ENCODE measurements at places on chromosomes 16 and 17.

GRCh38 chr16:29012913-29013553, 28.2 kb downstream of the LAT start:
- DNase-seq: no peak

DNA sequence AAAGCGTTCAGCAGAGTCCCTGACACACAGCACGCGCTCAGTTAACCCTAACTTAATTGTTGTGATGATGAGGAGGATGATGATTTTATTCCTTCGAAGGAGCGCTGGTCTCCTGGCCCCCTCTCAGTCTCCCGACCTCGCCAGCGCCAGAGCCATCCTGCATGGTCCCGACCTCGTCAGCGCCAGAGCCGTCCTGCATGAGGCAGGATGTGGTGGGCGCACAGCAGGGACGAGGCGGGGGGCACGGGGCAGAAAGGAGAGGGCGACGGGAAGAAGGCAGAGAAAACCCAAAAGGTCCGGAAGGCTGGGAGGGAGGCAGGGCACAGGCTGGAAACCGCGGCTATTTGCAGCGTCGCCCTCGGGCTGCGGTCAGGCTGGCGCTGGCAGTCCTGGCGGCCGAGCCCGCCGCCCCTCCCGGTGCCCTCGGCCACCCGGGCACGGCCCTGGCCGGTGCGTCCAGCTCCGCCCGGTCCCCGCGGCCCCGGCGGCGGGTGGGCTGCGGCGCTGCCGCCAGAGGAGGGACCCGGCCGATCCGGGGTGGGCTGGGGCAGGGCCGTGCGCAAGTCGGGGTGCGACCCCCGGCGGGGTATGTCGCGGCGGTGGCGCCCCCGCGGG, 3.0 kb upstream of the TAC4 start:
- DNase-seq: peak; percentile 13

DNA sequence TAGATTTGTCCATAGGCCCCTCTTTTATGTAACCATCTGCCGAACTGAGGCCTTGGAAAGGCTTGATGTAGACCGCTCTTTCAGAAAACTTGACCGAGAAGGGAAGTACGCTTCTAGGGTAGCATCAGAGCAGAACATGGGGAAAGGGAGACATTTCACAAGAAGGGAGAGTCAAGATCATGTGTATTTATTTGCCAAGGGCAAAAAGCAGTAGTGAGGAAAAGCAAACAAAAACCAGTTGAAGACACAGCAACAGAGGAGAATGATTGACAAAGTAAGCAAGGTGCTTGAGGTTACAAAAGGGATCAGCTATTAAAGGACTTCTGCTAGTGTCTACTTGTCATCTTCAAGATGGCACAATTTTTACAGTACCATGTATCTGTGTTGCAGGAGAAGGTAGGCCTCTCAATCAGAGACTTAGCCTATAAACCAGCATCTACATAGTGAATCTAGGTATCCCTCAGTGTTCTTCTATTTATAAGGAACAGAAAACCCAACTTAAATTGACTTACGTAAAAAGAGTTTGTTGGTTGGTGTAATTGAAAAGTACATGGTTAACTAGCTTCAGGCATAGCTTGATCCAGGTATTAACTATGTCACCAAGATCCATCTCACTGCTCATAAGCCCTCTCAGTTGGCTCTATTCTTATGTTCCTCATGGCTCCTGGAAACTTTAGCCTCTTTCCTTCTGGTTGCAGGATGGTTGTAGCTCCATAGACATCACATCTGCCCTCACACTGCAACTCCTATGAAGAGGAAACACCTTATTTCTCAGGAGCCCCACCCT, 288.4 kb downstream of the IRX3 start:
- DNase-seq: no peak

GRCh38 chr16:71895679-71896365, 491 bp downstream of the IST1 start:
- no peak for DNase-seq

GRCh38 chr17:66647391-66647983, 187.4 kb upstream of the CACNG5 start:
- DNase-seq: no peak

GRCh38 chr17:5562661-5563360, 21.5 kb downstream of the NLRP1 start:
- no peak for DNase-seq

- no peak for DNase-seq
Measured at GRCh38 chr17:45380991-45381390, 51.7 kb downstream of the ARHGAP27 start.

DNA sequence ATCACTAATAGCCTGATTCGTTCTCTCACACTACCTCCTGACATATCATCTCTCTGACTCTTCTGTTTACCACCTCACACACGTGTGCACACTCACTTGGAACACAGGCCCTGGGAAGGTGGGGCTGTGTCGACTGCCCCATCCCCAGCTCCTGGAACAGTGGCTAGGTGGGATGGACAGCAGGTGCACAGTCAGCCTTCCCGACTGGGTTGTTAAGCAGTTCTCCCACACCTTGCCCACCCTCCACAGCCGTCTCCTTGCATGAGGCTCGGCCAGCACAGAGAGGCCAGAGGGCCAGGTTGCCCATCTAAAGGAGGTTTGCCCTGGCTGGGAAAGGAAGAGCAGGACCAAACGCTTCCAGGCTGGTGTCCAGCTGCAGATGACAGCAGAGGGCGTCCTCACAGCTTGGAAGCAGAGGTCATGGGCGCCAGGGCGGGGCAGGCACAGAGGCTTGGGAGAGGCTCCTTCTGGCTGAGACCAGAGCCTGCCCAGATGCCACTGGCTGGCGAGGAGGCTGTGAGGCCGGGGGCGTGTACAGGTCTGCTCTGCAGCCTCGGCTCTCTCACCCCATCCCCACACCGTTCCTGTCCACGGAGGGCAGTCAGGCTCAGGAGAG, 92.8 kb downstream of the AMFR start:
- DNase-seq: no peak

DNA sequence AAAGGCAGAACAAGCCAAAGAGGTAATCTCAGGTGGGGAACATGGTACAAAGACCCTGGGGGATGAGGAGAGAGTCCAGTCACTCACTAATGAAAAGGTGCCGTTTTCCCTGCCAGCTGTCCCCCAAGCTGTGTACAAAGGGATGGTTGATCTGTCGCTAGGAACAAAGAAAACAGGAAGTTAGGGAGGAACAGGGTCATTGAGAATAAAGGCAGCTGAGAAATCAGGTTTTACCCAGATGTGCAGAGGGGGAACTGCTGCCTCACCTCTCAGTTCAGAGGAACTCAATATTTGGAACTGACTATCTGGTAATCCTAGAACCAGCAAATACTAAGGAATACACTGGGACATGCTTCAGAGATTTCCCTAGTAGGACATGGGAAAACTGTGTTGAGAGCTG, 1.5 kb downstream of the RSKR start:
- DNase-seq: no peak

GRCh38 chr17:82882715-82883418, 43.0 kb upstream of the ZNF750 start:
- DNase-seq: peak; percentile 47

GRCh38 chr17:67647482-67647881, 70.3 kb upstream of the NOL11 start:
- DNase-seq: no peak

- no peak for DNase-seq
Measured at GRCh38 chr17:57494443-57494842, 238.1 kb downstream of the MSI2 start.

DNA sequence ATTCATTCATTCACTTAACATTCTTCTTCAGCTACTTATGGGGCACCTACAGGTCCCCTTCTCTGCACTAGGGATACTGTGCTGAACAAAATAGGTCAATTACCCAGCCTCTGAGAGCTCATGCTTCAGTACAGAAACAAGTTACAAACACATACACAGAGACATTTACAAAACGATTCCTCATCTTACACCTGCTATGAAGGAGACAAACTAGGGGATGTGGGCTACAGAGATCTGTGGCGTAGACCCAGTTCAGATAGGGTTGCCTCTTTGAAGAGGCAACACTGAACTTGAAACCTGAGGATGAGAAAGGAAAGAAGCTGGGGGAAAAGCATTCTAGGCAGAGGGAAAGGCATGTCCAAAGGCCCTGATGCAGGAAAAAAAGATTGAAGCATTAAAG, 5.2 kb downstream of the IL21R start:
- DNase-seq: no peak

GRCh38 chr17:51275381-51275780, 15.0 kb downstream of the UTP18 start:
- DNase-seq: no peak

DNA sequence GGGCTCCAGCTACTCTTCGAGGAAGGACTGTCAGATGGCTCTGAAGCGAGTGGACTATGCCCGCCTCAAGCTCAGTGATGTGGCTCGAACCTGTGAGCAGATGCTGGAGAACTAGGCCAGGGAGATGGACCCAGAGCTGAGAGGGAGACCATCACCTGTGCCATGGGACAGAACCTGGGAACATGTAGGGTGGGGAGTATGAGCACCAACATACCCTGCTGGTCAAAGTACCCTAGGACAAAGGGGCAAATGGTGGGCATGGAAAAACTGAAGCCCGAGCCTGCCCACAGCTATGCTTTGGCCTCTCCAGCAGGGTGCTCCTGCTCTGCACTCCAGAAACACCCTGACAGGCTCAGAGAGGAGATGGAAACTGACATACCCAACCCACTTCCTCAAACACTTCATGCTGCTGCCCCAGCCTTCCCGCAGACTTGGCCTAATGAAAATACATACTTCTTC, 1.9 kb downstream of the MED11 start:
- DNase-seq: no peak

GRCh38 chr17:63714550-63715277, 14.8 kb upstream of the LIMD2 start:
- DNase-seq: no peak

GRCh38 chr16:1999866-2000514, 9.6 kb downstream of the ZNF598 start:
- no peak for DNase-seq

DNA sequence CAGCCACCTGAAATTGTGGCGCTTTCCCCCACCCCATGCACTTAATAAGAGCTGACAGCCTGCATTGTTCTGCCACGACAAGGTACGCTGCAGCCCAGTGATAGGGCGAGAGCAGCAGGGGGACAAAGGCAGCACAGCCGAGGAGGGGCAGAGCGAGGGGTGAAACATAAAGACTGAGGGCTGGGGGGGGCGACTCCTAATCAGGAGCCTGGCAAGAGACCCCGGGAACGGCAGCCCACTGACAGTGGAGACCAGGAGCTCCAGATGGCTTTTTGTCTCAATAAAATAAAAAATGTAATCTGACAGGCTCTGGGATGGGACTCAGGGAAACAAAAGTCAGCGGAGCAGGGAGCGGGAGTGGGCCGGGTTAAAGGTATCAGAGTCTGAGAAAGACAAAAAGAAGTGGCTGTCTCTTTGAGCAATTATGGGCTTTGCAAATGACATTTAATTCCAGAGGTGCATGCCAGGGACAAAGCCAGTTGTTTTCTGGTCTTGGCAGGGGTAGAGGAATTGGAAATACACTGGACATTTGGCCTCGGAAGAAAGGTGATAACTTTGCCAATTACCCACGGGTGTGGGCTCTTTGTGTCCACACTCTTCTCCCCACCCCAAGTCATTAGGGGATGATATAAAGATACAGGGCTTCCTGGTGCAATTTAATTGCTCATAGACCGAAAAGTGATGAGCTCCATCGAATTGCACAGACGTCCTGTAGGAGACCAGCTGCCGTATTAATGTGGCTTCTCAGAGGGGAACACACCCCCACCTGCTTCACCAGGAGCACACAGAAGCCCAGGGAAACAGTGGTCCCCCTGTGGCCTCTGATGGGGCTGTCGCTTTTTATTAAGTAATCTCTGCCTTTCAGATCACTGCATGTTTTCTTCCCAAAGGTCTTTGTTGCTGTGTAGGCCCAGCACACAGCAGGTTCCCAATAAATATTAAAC, 17.6 kb upstream of the CCDC182 start:
- no peak for DNase-seq

DNA sequence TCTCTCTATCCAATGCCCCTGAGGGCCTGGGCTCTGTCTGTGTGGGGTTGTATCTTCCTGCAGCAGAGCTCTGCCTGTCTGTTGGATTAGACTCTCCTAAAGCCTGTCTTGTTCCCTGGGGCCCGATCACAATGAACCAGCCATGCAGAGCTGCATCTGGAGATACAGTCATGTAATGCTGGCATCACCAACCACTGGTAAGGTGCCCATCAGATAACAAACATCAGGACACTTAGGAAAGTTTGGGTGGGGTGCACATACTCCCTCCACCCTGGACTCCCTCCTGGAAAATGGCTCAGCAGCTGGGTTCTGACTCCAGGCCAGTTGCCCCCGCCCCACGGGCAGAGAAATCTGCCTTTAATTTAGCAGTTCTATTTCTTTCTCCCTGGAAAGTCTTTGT, 61.3 kb upstream of the BRD7 start:
- DNase-seq: no peak

DNA sequence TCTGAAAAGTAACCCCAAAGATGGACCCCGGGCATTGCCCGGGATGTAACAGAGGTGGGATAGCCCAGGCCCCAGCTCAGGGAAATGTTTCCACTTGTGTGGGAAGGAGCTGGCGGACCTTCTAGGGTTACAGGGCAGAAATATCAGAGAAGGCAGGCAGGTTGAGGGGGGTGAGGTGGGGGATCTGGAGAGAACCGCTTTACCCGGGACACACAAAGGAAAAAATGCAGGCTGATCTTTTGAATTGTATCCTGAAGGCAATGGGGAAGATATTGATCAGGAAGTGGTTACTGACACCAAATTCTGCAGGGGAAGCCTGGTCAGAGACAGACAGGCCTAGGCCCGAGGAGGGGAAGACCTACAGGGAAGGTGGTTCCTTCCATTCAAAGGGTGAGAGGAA, 3.5 kb downstream of the SLC47A1 start:
- no peak for DNase-seq

- no peak for DNase-seq
Measured at GRCh38 chr16:81136390-81137335, 40.5 kb upstream of the GCSH start.

DNA sequence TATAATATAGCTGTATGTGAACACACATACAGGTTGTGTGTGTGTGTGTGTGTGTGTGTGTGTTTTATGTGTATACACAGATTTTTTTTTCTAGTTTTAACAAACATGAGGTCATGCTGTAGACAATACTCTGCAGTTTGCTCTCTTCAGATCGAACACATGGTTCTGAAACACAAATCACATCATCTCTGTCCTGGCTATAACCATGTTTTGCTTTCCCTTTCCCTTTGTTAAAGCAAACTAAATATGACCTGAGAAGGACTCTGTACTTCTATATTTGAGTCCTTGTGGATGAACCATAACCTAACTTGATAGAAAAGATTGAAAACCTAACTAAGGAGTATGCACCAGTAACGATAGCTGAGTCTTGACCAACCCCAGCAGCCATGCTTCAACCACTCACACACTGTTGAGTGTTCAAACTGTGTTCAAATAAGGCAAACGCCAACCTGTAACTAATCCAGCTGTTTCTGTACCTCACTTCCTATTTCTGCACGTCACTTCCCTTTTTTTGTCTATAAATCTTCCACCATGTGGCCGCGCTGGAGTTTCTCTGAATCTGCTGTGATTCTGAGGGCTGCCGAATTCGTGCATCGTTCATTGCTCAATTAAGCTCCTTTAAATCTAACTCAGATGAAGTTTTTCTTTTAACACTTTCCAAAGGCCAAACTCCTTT, 303.8 kb downstream of the HS3ST3B1 start:
- DNase-seq: no peak

GRCh38 chr16:57444711-57445110, 2.5 kb downstream of the CIAPIN1 start:
- DNase-seq: no peak

DNA sequence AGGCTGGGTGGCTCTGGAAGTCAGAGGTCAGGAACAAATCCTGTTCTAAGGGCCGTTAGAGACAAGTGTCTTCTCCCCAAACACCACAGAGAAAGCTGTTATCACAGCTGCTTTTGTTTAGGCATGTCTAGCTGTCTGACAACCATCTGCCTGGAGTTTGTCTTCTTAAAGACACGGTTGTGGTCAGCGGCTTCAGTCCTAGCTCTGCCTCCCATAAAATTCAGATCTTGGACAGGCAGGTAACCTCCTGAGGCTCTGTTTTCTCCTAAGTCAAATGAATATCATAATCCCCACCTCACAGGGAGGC, 2.3 kb upstream of the ITGA3 start:
- DNase-seq: no peak
